ENCODE measurements at places on chromosomes 16 and 17.
A peak's percentile ranks its signal among the peaks of the same experiment; 100 is the strongest.

GRCh38 chr17:68435876-68436842 lies 21.1 kb downstream of the WIPI1 start:
- peak; percentile 89 for DNase-seq
- H3K4me3 ChIP-seq: no peak overlapping the region
- H3K27me3 ChIP-seq: no peaks in the 10 kb centered on the region
- H3K4me1 ChIP-seq: peaks cover 25% of the 10 kb centered on the region

DNA sequence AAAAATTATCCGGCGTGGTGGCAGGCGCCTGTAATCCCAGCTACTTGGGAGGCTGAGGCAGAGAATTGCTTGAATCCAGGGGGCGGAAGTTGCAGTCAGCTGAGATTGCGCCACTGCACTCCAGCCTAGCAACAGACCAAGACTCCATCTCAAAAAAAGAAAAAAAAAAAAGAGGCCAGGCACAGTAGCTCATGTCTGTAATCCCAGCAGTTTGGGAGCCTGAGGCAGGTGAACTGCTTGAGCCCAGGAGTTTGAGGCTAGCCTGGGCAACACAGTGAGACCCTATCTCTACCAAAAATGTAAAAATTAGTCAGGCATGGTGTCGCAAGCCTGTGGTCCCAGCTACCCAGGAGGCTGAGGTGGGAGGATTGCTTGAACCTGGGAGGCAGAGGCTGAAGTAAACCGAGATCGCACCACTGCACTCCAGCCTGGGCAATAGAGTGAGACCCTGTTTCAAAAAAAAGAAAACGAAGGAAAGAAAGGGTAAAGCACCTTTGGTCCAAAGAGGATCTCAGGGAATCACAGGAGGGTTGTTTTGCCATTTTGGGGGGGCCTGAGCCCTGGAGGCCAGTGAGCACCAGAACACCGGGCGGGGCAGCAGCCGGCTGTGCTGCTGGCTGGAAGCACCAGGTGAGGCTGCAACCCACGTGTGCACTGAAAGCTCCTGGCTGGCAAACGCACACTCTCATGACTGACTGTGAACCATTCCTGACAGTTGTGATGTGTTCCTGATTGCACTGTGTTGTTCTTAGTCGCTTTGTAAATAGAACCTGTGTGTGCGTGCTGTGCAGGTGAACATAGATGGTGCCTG lies 18.4 kb downstream of the HS3ST6 start:
- DNase-seq: no peak
- no peaks in the 10 kb centered on the region for H3K27me3 ChIP-seq
- no peaks in the 10 kb centered on the region for H3K4me1 ChIP-seq
- no peak overlapping the region for H3K4me3 ChIP-seq
- no peak overlapping the region for H3K27ac ChIP-seq

DNA sequence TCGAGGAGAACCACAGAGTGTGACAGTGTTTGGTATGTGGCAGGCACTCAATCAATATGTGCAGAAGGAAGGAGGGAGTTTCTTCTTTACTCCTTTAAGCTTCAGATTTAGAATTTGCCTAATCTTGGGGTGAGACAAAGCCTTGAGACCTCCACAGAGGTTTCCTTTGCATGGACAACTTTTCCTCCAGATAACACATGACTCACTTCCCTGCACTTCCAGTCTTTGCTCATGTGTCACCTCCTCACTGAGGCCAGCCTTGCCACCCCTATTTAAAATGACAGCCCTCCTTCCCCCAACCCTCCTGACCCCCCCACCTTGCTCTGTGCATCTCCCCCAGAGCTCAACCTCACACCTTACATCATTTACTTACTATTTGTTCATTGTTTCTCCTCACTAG lies 17.4 kb upstream of the NOS2 start:
- H3K4me1 ChIP-seq: no peaks in the 10 kb centered on the region
- H3K27ac ChIP-seq: no peak overlapping the region
- peaks cover 3% of the 10 kb centered on the region for H3K27me3 ChIP-seq
- H3K36me3 ChIP-seq: no peaks in the 10 kb centered on the region
- DNase-seq: no peak

GRCh38 chr17:45087504-45087975 lies 26.4 kb downstream of the NMT1 start:
- no peaks in the 10 kb centered on the region for H3K27me3 ChIP-seq
- H3K4me1 ChIP-seq: no peaks in the 10 kb centered on the region
- peaks cover 77% of the 10 kb centered on the region for H3K36me3 ChIP-seq
- H3K27ac ChIP-seq: no peak overlapping the region
- no peak overlapping the region for H3K4me3 ChIP-seq

DNA sequence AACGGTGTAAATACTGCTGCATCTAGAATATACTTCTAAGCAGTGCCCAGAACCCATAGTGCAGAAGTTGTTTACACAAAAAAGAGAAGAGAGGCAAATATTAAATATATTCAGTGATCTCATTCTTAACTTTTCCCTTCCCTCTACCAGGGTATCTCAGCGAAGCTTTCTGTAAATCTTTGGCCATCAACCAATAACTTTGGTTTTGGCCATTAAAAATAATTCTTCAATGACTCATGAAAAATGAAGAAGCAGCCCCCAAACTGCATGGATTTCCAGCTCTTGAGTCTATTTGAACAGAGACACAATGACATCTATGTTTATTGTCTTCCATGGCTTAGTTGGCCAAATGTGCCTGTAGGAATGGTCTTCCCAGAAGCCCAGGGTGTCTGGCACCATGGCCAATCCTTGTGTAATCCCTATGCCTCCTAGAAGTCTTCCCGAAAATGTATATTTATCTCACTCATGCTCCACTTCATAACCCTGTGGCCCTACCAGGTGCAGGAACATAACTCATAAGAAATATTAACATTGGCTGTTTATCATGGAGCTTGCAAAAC lies 646.6 kb downstream of the TOX3 start:
- no peaks in the 10 kb centered on the region for H3K27me3 ChIP-seq
- H3K4me3 ChIP-seq: no peak overlapping the region
- no peak for DNase-seq
- H3K36me3 ChIP-seq: no peaks in the 10 kb centered on the region
- H3K27ac ChIP-seq: no peak overlapping the region

DNA sequence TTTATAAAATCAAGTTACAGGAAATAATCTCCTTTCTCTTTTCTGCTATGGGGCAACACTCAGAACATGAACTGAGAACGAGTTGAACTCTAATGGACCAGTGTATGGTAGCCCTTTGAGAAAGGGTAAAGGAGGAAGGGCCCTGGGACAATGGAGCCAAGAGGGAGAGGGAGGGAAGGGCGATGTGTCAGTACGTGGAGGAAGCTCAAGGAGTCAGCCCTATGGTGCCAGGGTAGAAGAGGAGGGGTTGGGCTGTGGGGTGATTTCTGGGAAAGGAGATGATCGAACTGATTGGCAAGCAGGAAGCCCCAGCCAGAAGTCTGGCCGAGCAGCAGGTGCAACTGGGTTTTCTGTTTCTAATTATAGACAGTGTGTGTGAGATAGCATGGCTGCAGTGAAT lies 4.3 kb upstream of the WIPI1 start:
- peak overlapping the region; percentile 43 for H3K27ac ChIP-seq
- DNase-seq: no peak
- no peak overlapping the region for H3K4me3 ChIP-seq
- no peaks in the 10 kb centered on the region for H3K36me3 ChIP-seq

GRCh38 chr17:80632046-80632581 lies 87.5 kb downstream of the RPTOR start:
- H3K4me1 ChIP-seq: no peaks in the 10 kb centered on the region
- H3K27me3 ChIP-seq: no peaks in the 10 kb centered on the region
- H3K36me3 ChIP-seq: no peaks in the 10 kb centered on the region
- DNase-seq: no peak
- no peak overlapping the region for H3K4me3 ChIP-seq

DNA sequence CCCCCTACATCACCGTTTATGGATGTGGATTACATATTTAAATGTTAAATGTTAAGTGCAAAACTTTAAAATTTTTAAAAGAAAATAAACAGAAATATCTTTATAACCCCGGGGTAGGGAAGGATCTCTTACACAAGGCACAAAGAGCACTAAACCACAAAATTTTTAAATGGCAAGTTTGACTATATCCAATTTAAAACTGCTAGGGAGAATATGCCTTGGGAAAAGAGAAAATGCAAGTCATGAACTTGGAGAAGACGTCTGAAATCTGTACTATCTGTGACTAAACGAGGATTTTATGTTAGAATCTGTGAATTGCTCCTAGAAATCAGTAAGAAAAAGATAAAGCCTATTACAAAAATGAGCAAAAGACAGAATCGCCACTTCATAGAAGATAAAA lies 28.7 kb upstream of the SLFN13 start:
- H3K36me3 ChIP-seq: peaks cover 69% of the 10 kb centered on the region
- H3K27ac ChIP-seq: no peak overlapping the region
- DNase-seq: no peak
- no peaks in the 10 kb centered on the region for H3K27me3 ChIP-seq
- H3K4me3 ChIP-seq: no peak overlapping the region

DNA sequence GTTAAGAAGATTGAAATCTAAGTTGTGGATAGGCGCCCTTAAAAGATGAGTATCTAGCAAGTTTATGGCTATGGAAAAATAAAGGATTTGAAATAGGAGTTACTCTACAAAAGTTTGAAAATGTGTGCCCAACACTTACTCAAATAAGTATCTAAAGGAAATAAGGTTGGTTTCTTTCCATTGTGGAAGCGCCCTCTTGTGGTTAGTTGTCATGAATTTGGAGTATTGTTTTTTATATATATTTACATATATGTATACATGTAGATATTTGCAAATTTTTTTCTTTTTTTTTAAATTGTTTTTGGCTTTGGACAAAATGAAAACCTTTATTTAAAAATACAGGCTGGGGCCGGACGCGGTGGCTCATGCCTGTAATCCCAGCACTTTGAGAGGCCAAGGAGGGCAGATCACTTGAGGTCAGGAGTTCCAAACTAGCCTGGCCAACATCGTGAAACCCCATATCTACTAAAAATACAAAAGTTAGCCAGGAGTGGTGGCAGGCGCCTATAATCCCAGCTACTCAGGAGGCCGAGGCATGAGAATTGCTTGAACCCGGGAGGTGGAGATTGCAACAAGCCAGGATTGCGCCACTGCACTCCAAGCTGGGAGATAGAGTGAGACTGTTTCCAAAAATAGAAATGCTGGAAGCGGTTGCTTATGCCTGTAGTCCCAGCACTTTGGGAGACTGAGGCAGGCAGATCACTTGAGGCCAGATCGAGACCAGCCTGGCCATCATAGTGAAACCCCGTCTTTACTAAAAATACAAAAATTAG lies 24.0 kb upstream of the VPS4A start:
- no peak overlapping the region for H3K4me3 ChIP-seq
- H3K27me3 ChIP-seq: no peaks in the 10 kb centered on the region
- peaks cover 3% of the 10 kb centered on the region for H3K36me3 ChIP-seq
- no peak overlapping the region for H3K27ac ChIP-seq
- no peaks in the 10 kb centered on the region for H3K4me1 ChIP-seq

DNA sequence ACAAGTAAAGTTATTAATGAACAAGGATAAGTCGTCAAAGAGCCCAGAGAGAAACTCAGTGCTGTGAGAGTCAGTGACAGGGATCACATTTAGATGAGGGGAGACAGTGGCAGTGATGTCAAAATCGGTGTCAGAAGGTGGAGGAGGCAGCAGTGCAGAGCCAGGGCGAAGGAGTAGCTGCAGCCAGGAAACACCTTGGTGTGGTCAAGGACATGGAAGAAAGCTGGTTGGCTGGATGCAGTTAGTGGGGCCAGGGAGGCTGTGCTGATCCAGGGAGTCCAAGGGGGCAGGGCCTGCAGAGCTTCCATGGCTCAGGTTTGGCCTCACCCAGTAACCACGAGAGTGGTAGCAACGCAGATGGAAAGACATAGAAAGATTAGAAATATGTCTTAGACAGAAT lies 50.7 kb upstream of the ADORA2B start:
- H3K4me3 ChIP-seq: no peak overlapping the region
- H3K36me3 ChIP-seq: no peaks in the 10 kb centered on the region
- no peak overlapping the region for H3K27ac ChIP-seq
- H3K27me3 ChIP-seq: no peaks in the 10 kb centered on the region

DNA sequence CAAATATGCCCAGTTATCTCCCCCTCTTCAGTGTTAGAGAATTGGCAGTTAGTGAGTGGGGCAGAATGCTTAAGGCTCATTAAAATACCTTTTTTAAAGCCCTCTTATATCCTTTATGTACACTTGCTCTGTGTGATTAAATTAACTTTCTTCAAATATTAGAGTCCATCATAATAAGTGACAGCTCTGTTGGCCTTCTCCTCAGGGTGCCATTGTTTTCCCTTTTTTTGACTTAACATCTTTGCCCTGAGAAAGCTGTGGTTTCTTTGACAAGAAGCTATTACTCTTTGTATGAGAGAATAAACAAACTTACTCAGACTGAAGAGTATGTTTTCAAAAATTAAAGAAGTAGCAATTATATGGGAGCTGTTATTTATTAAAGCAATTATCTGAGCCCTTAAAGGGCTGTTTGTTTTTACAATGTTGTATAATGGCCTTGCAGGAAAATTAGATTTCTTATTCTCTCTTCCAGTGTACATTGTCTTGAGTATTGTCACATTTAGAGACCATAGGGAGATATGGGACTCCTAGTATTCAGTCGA lies 13.4 kb downstream of the RBBP6 start:
- H3K4me3 ChIP-seq: no peak overlapping the region
- peaks cover 19% of the 10 kb centered on the region for H3K4me1 ChIP-seq
- DNase-seq: no peak
- no peaks in the 10 kb centered on the region for H3K27me3 ChIP-seq

DNA sequence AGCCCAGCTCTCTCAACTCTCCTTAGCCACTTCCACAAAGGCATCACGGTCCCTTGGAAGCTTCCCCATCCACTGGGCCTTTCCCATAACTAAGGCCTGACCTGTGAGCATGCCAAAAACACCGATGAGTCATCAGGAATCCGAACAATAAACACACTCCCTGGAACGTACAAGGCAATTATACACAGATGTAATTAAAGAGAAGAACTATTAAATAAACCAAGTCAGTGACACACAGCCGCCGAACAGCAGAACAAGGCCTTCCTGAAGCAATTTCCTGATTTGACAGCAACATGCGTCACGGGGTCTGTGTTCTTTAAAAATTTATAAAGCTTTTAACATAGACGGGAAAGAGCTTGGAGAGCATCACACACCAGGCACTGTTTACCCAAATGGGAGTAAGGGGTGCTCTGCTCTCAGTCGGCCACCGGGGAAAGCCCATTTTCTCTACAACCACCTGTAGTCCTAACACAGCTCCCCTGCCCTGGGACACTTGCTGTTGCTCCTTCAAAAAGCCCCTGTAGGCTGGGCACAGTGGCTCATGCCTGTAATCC lies 29.4 kb downstream of the COG7 start:
- peaks cover 14% of the 10 kb centered on the region for H3K36me3 ChIP-seq
- H3K27me3 ChIP-seq: no peaks in the 10 kb centered on the region
- no peak for DNase-seq
- H3K27ac ChIP-seq: no peak overlapping the region
- no peak overlapping the region for H3K4me3 ChIP-seq

- H3K4me1 ChIP-seq: peaks cover 84% of the 10 kb centered on the region
- DNase-seq: no peak
- no peaks in the 10 kb centered on the region for H3K27me3 ChIP-seq
These were observed 40.6 kb downstream of the CPNE2 start for GRCh38 chr16:57133031-57133430.
